ENCODE measurements at places on chromosomes 6 and 20. TPM values are rescaled to one million over a fixed set of nuclear protein-coding genes. Genes with fewer than 3 reads are reported as not detected.
A peak's percentile ranks its signal among the peaks of the same experiment; 100 is the strongest.

The VWA7 gene
- total RNA-seq: 0.81 TPM

- H3K4me1 ChIP-seq: no peaks in the 10 kb centered on the region
- H3K27ac ChIP-seq: no peak overlapping the region
- H3K36me3 ChIP-seq: peaks cover 62% of the 10 kb centered on the region
- DNase-seq: no peak
- H3K4me3 ChIP-seq: no peak overlapping the region
Measured at GRCh38 chr6:2782825-2783187, 17.6 kb downstream of the WRNIP1 start.

- H3K36me3 ChIP-seq: no peaks in the 10 kb centered on the region
- H3K4me3 ChIP-seq: no peak overlapping the region
- no peaks in the 10 kb centered on the region for H3K4me1 ChIP-seq
Measured at GRCh38 chr6:150099546-150099945, 30.6 kb upstream of the ULBP3 start.

GRCh38 chr6:11322252-11322885, 89.9 kb upstream of the NEDD9 start:
- H3K4me3 ChIP-seq: no peak overlapping the region
- no peaks in the 10 kb centered on the region for H3K27me3 ChIP-seq
- H3K27ac ChIP-seq: no peak overlapping the region
- no peaks in the 10 kb centered on the region for H3K36me3 ChIP-seq

GRCh38 chr20:58231683-58232082, 3.2 kb upstream of the ANKRD60 start:
- H3K4me1 ChIP-seq: peaks cover 3% of the 10 kb centered on the region
- peaks cover 30% of the 10 kb centered on the region for H3K36me3 ChIP-seq
- no peak for DNase-seq
- peaks cover 36% of the 10 kb centered on the region for H3K27me3 ChIP-seq
- H3K4me3 ChIP-seq: no peak overlapping the region

- H3K4me1 ChIP-seq: peaks cover 19% of the 10 kb centered on the region
- no peaks in the 10 kb centered on the region for H3K36me3 ChIP-seq
- H3K27ac ChIP-seq: no peak overlapping the region
- no peak for DNase-seq
Measured at GRCh38 chr20:54382419-54382818, 93.0 kb upstream of the DOK5 start.

DNA sequence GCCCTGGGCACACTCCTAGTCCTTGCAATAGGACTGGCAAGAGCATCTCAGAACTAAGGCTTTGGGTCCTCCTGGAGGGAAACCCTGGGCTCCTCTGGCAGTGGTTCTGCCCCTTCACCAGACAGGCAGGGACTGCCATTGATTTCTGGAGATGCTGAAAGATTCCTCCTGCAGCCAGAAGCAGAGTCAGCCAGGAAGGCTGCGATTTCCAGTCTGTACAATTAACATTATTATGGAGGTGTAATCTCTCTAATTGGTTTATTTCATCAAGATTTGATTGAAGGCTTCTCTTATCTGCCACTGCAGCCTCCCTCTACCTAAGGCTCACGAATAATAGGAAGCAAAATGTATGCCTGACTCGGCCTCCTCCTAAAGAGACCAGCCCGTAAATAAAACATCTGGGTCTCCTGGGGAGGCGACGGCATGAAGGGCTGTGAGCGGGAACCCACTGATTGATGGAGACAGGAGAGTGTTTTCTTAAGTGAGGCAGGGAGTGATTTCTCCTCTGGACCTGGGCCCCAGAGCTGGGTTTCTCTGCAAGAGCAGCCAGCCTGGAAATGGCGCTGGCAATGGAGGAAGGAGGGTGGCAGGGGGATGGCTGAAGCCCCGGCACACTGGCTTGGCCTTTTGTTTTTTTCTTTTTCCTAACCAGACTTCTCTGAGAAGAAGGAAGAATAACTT, 689.6 kb downstream of the DHX35 start:
- no peak overlapping the region for H3K27ac ChIP-seq
- H3K36me3 ChIP-seq: no peaks in the 10 kb centered on the region
- H3K27me3 ChIP-seq: no peaks in the 10 kb centered on the region
- no peak overlapping the region for H3K4me3 ChIP-seq

DNA sequence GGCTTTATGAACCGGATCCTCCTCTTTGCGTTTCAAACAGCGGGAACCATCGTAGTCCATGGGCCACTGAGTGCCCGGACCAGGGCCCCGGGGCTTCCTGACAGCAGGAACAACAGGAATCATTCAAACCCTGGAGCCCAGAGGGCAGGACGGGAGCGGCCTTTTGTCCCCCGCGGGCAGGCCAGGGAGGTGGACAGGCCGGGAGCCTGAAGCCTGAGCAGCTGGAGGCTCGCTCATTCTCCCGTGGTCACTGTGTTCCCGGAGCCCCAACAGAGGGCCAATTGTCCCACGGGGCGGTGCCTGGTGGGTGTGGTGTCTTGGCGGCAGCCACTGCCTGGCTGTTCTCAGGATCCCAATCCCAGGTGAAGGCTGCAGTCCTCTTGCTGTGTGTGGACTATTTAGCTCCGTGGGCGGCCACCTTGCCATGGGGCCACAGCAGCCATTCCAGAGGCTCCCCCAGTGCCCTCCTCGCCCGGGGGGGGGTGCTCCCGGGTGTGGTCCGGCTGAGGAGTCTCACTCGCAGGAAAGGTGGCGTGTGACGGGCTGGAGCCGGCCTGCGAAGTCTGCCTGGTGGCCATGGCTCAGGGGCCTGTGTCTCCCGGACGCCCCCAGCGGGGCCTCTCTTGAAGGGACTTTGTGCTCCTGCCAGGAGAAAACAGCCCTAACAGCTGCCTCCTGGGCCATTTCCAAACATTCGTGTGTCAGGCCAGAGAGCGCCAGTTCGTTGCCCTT, 77.2 kb upstream of the BHLHE23 start:
- H3K4me3 ChIP-seq: no peak overlapping the region
- no peak for DNase-seq
- H3K27ac ChIP-seq: no peak overlapping the region
- no peaks in the 10 kb centered on the region for H3K27me3 ChIP-seq
- no peaks in the 10 kb centered on the region for H3K36me3 ChIP-seq

- no peaks in the 10 kb centered on the region for H3K4me1 ChIP-seq
- H3K27me3 ChIP-seq: no peaks in the 10 kb centered on the region
- no peak overlapping the region for H3K4me3 ChIP-seq
- no peaks in the 10 kb centered on the region for H3K36me3 ChIP-seq
- DNase-seq: no peak
- H3K27ac ChIP-seq: no peak overlapping the region
Measured at GRCh38 chr6:124066269-124066668, 262.6 kb downstream of the NKAIN2 start.

DNA sequence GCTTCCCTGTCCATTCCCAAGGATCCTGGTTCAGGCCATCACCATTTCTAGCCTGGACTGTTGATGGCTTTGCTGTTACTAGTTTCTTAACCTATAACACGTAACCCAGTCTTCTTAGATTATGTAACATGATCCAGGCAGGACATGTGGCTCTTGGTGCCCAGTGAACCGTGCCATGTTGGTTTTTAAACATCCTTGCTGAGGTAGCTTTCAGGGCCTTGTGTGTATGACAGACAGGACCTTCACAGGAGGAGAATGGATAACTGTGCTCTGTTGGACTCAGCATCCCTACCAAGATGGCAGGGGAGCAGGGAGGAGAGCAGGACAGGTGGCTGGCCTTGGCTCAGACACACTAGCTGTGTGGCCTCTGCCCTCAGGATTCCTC, 46.8 kb downstream of the PANK2 start:
- H3K4me3 ChIP-seq: no peak overlapping the region
- no peak overlapping the region for H3K27ac ChIP-seq
- no peak for DNase-seq

GRCh38 chr6:113664909-113665308, 192.2 kb upstream of the MARCKS start:
- peaks cover 6% of the 10 kb centered on the region for H3K27me3 ChIP-seq
- H3K4me1 ChIP-seq: no peaks in the 10 kb centered on the region
- no peaks in the 10 kb centered on the region for H3K36me3 ChIP-seq
- no peak for DNase-seq

The GRM1 gene
- total RNA-seq: 0.57 TPM

DNA sequence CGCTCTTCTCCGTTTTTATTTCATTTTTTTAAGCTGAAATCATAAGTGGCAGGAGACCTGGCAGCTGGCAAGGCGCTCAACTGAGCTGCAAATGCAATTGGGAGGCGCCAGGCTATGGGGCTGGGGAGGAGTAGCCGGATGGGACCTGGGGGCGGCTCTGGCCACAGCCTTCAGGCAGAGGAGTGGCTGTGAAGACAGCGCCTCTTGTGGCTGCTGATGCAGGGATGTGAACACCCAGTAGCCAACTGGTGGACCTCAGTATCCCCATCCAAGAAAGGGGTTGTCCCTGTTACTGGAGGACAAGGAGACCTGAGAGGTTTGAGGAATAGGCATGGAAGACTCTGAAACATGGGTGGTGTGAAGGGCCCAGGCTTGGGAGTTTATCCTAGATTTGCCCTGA, 12.6 kb downstream of the KCNK17 start:
- peak; percentile 87 for DNase-seq
- H3K36me3 ChIP-seq: no peaks in the 10 kb centered on the region
- H3K4me1 ChIP-seq: no peaks in the 10 kb centered on the region
- H3K27ac ChIP-seq: no peak overlapping the region
- no peak overlapping the region for H3K4me3 ChIP-seq

- H3K36me3 ChIP-seq: peaks cover 8% of the 10 kb centered on the region
- H3K27ac ChIP-seq: no peak overlapping the region
- H3K4me3 ChIP-seq: no peak overlapping the region
- H3K27me3 ChIP-seq: no peaks in the 10 kb centered on the region
Measured at GRCh38 chr6:15447546-15448267, 201.8 kb downstream of the JARID2 start.

- no peaks in the 10 kb centered on the region for H3K36me3 ChIP-seq
- no peak overlapping the region for H3K4me3 ChIP-seq
- no peak for DNase-seq
- H3K4me1 ChIP-seq: peaks cover 11% of the 10 kb centered on the region
- H3K27me3 ChIP-seq: no peaks in the 10 kb centered on the region
Measured at GRCh38 chr6:1667012-1667804, 57.5 kb downstream of the FOXC1 start.

The SLC22A2 gene
- 0.88 TPM for total RNA-seq

The AKAP12 gene
- total RNA-seq: 27.3 TPM

The NOX3 gene
- total RNA-seq: not detected

- no peaks in the 10 kb centered on the region for H3K27me3 ChIP-seq
- H3K4me3 ChIP-seq: no peak overlapping the region
- H3K27ac ChIP-seq: no peak overlapping the region
Measured at GRCh38 chr20:9255171-9255570, 186.3 kb downstream of the PLCB4 start.

- H3K4me1 ChIP-seq: peaks cover 4% of the 10 kb centered on the region
- no peak overlapping the region for H3K4me3 ChIP-seq
- H3K27me3 ChIP-seq: no peaks in the 10 kb centered on the region
- no peak overlapping the region for H3K27ac ChIP-seq
Measured at GRCh38 chr6:108942556-108943492, 94.6 kb downstream of the ARMC2 start.

The PI16 gene
- not detected for total RNA-seq

The GJA10 gene
- total RNA-seq: not detected

The SLC24A3 gene
- total RNA-seq: 1.8 TPM

GRCh38 chr20:40694246-40694645, 5.2 kb upstream of the MAFB start:
- peaks cover 99% of the 10 kb centered on the region for H3K27me3 ChIP-seq
- H3K36me3 ChIP-seq: no peaks in the 10 kb centered on the region
- no peak for DNase-seq
- no peak overlapping the region for H3K4me3 ChIP-seq

The HLA-DRA gene
- total RNA-seq: not detected

The GCNT2 gene
- 23.3 TPM for total RNA-seq

DNA sequence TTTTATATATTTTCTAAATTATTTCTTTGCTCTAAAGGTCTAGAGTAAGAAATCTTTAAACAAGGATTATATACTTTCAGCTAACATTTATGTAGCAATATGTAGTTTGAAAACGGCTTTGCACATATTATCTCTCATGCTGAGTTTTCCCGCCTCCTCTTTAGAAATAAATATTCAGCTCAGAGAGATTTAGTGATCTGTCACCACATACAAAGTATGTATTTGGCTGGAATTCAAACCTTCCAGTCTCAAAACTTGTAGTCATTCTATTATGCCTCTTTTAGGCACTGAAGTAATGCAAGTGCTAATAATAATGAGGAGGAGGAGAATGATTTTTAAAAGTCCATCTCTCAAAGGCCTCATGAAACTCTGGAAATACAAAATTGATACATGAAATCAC, 525.0 kb downstream of the GRIK2 start:
- H3K27ac ChIP-seq: no peak overlapping the region
- no peak overlapping the region for H3K4me3 ChIP-seq
- DNase-seq: no peak
- H3K4me1 ChIP-seq: no peaks in the 10 kb centered on the region
- no peaks in the 10 kb centered on the region for H3K36me3 ChIP-seq

GRCh38 chr20:5164645-5165625, 38.1 kb downstream of the CDS2 start:
- no peaks in the 10 kb centered on the region for H3K27me3 ChIP-seq
- H3K36me3 ChIP-seq: peaks cover 1% of the 10 kb centered on the region
- no peak for DNase-seq

GRCh38 chr20:62064770-62065673, 659 bp downstream of the TAF4 start:
- no peak for DNase-seq
- H3K4me1 ChIP-seq: peaks cover 22% of the 10 kb centered on the region
- no peaks in the 10 kb centered on the region for H3K27me3 ChIP-seq
- no peak overlapping the region for H3K27ac ChIP-seq
- H3K4me3 ChIP-seq: no peak overlapping the region

The ABRACL gene
- 24.7 TPM for total RNA-seq

GRCh38 chr6:109224107-109224875, 129.0 kb downstream of the CEP57L1 start:
- DNase-seq: no peak
- H3K4me3 ChIP-seq: no peak overlapping the region
- no peak overlapping the region for H3K27ac ChIP-seq

The SLC17A1 gene
- not detected for total RNA-seq

DNA sequence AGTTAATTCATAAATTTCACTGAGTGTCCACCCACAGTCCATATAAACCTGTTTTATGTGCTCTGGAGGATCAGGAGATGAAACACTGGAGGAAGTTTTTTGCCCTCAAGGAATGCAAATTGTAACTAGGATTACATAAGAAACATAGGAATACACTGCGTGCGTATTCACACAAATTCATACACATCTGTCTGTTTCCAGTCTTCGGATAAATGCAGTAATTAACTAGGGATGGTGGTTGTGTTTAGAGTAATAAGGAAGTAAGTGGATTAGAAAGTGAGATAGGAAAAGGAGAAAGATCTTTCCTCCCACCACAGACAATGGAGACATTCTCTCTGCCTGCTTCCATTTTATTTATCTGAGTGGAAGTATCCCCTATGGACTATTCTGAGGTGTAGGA, 35.7 kb upstream of the POPDC3 start:
- H3K4me1 ChIP-seq: no peaks in the 10 kb centered on the region
- H3K36me3 ChIP-seq: no peaks in the 10 kb centered on the region
- no peak overlapping the region for H3K27ac ChIP-seq
- DNase-seq: no peak
- no peaks in the 10 kb centered on the region for H3K27me3 ChIP-seq

- DNase-seq: no peak
- H3K27me3 ChIP-seq: no peaks in the 10 kb centered on the region
- no peak overlapping the region for H3K4me3 ChIP-seq
- H3K27ac ChIP-seq: no peak overlapping the region
Measured at GRCh38 chr6:121994919-121995318, 404.5 kb upstream of the HSF2 start.

The HLA-DQA1 gene
- total RNA-seq: not detected
